ENCODE measurements at places on chromosomes 2 and 18. TPM values are rescaled to one million over a fixed set of nuclear protein-coding genes. Genes with fewer than 3 reads are reported as not detected.

The POTEJ gene
- polyA plus RNA-seq = not detected

- no peak overlapping the region for H3K4me3 ChIP-seq
- DNase-seq = no peak
- H3K27ac ChIP-seq = no peak overlapping the region
- no peaks in the 10 kb centered on the region for H3K36me3 ChIP-seq
Measured at GRCh38 chr2:238497610-238498005, 70.9 kb downstream of the ASB1 start.

GRCh38 chr18:62339106-62339988, 14.2 kb downstream of the TNFRSF11A start:
- no peak overlapping the region for H3K27ac ChIP-seq
- no peaks in the 10 kb centered on the region for H3K27me3 ChIP-seq
- H3K4me3 ChIP-seq = no peak overlapping the region
- H3K36me3 ChIP-seq = no peaks in the 10 kb centered on the region
- no peak for DNase-seq
- no peaks in the 10 kb centered on the region for H3K4me1 ChIP-seq

GRCh38 chr2:50596515-50596914, 435.4 kb downstream of the NRXN1 start:
- no peak overlapping the region for H3K4me3 ChIP-seq
- no peaks in the 10 kb centered on the region for H3K4me1 ChIP-seq
- H3K27me3 ChIP-seq = no peaks in the 10 kb centered on the region
- DNase-seq = no peak
- no peaks in the 10 kb centered on the region for H3K36me3 ChIP-seq

GRCh38 chr2:237479747-237480146, 7.3 kb upstream of the MLPH start:
- no peaks in the 10 kb centered on the region for H3K27me3 ChIP-seq
- DNase-seq = no peak
- no peaks in the 10 kb centered on the region for H3K36me3 ChIP-seq
- H3K27ac ChIP-seq = no peak overlapping the region

Data from ovary (tissue), 10 donors.